ENCODE measurements at places on chromosomes 1 and 21. TPM values are rescaled to one million over a fixed set of nuclear protein-coding genes. Genes with fewer than 3 reads are reported as not detected.

DNA sequence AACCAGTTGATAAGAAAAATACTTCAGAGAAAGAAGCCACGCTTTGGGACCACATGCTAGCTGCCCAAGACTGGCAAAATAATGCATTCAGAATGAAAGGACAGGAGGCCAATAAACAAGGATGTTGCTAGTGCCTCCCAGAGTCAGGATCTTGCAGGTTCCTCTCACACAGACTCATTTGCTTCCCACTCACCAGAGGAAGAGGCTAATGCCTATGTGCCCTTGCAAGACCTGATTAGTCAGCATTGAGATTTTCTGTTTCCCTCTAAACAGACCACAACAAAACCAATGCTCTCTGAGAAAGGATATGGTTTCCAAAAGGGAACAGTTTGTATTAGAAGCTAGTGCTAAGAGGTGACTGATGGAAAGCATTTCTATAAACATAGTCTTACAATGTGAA is 85.7 kb downstream of the NRDC start:
- no peak for DNase-seq

GRCh38 chr1:228284521-228284920 is 76.7 kb downstream of the OBSCN start:
- DNase-seq = no peak

GRCh38 chr1:41501581-41501980 is 17.1 kb upstream of the EDN2 start:
- DNase-seq = no peak

Gene CNIH4
- 31.0 TPM for total RNA-seq

Gene CAMK2N1
- total RNA-seq = not detected
